ENCODE measurements at places on chromosomes 7 and 10.

DNA sequence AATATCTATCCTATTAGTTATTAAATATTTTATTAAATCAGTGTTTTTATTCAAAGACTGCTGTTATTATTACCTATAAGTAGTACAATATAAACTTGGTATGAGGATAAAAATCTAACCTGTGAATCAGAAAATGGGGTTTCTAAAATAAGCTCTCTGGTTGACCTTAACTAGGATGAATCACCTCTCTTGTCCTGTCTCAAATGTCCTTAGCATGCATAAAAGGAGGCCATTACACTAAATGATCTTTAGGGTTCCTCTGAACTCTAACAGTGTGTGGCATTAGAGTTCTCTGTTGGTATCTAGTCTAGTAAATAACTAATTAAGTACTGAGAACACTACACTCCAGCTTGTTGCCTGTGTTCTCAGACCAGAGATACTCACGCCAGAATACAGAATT lies 143.1 kb upstream of the LRRTM3 start:
- no peak for DNase-seq

DNA sequence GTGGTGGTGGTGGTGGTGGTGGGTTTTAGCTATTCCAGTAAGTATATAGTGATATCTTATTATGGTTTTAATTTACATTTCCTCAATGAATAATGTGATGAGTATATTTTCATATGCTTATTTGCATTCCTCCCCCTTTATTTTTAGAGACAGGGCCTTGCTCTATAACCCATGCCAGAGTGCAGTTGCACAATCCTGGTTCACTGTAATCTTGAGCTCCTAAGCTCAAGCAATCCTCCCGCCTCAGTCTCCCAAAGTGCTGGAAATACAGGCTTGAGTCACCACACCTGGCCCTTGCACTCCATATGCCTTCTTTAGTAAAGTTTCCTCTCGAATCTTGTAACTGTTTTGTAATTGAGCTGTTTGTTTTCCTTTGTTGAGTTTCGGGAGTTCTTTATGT lies 577.7 kb upstream of the AUTS2 start:
- no peak for DNase-seq

- DNase-seq: no peak
Measured at GRCh38 chr7:137935884-137936508, 65.9 kb downstream of the CREB3L2 start.

DNA sequence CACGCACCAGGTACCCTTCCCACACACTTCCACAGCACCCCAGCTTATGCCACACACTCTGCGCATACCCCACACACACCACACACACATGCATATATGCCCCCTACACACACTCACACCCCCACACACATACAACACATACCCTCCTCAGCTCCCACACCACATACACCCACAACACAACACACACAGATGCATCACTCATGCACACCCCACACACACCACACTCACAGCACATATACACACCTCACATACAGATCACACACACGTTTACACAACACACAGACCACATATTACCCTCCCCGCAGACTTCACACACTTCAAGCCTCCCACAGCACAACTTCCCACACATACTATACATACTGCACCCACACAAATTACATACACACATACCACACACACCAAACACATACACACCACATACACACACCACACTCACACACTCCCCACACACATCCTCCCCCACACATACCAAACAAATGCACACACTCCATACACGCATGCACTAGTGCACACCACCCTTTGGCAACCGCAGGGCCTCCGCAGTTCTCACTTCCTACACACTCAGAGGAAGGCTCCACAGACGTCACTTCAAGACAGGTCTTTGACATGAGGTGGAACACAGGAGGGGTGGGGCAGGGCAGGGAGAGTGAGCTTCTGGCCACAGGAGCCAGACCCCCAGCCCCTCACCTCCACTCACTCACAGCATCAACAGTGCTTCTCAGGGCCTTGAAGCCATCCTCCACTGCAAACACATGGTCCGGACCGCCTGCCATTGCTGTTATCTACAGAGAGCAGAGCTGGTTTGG lies 18.5 kb upstream of the ANTXRL start:
- DNase-seq: no peak

DNA sequence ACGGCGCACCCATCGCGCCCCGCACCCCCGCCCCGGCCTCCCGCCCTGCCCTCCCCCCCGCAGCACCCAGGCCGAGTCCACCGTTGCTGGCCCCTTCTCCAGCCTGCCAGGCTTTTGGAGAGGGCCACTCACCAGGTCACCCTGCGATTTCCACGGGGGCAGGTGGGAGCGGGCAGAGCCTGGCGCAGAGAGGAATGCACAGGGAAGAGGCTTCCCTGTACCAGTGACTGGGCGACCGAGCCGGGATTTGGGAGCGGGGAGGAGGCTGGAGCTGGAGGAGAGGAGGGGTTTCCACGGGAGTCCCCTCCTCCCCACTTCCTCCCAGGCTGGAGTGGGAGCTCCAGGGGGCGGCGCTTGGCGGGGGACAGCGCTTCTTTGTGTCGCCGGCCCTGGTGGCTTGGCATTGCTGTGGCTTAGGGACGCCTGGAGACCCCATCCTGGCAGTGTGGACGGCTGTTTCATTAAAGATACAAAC lies 19.3 kb downstream of the TCAF1 start:
- DNase-seq: peak; percentile 75

- DNase-seq: peak; percentile 76
Measured at GRCh38 chr7:137846827-137847567, at the start of gene DGKI. TSS of gene DGKI (minus strand) at chr7:137846974.

DNA sequence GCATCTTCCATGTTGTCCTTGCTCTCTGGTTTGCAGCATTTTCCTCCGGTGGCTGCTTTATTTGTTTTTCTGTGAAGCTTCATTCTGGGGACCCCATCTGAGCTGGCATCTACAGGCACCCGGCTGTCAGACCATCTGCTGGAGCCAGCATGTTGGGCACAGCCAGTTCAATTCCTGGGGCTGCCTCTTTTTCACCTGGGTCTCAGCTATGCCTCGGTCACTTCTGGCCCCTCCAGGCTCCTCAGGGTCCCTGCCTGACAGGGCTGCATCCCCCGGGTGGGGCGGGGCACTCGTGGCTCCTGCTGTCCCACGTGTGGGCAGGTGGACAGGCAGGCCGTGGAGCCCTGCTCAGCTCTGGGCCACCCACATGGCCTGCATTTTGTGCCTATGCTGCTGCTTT lies 8.1 kb downstream of the SCART1 start:
- peak; percentile 92 for DNase-seq

- no peak for DNase-seq
Measured at GRCh38 chr10:98418665-98419468, 3.9 kb upstream of the PYROXD2 start.

DNA sequence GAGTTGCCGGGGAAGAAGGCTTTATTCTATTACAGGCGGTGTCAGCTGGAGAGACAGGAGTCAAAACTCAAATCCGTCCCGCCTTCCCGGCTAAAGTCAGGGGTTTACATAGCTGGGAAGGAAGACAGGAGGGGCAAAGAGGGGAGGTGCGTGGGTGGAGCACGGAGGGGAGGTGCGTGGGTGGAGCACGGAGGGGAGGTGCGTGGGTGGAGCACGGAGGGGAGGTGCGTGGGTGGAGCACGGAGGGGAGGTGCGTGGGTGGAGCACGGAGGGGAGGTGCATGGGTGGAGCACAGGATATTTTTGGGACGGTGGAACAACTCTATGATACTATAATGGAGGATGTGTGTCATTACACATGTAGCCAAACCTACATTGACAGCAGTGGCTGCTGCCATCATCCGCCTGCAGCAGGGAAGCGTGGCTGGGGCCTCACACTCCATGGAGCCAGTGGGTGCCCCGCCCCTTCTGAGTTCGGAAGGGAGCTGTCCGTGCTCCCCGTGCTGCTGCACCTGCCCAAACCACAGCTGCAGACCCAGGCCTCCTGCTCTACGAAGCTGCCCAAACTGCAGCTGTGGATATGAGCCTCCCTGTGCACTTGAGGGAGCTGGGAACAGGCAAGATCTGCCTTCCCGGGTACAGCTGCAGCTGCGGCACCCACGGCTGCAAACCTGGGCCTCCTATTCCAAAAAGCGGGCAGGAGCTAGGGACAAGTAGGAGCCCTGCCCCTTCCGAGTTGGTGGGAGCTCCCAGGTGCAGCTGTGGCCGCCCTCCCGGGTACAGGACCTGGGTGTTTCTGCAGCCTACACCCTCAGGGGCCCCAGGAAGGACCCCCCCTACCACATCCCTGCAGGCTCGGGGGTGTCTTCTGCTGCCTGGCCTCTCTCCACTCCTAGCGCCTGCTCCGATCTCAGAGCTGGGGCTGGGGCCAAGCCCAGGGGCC lies 119.4 kb downstream of the DYNC2I1 start:
- peak; percentile 2 for DNase-seq

GRCh38 chr7:44309271-44310091 lies 15.9 kb downstream of the CAMK2B start:
- DNase-seq: no peak

DNA sequence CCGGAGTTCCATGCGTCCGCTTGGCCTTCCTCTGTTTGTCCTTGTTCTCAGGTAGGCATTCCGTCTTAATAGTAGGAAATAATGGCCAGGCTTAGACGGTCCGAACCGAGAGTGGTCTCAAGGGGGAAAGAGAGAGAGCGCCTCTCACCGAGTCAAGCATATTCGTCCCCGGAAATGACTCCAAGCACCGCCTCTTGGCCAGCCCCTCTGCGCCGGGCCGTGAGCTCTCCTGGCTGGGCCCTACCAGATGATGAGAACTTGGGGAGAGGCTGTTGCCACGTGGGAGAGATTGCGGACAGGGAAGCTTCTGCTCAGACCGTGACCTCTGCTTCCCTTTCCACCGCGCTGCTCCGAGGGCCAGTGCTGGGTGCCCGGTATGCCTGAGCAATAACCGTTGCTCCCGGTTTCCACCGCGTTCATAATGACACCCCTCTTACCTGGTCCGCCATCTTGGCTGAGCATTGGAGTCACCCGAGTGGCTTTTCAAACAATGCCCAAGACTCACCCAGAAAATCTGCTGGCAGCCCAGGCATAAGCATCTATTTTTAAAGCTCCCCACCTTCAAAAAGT lies 251.1 kb upstream of the SHH start:
- DNase-seq: no peak

- no peak for DNase-seq
Measured at GRCh38 chr7:158050978-158051651, 536.5 kb downstream of the PTPRN2 start.

DNA sequence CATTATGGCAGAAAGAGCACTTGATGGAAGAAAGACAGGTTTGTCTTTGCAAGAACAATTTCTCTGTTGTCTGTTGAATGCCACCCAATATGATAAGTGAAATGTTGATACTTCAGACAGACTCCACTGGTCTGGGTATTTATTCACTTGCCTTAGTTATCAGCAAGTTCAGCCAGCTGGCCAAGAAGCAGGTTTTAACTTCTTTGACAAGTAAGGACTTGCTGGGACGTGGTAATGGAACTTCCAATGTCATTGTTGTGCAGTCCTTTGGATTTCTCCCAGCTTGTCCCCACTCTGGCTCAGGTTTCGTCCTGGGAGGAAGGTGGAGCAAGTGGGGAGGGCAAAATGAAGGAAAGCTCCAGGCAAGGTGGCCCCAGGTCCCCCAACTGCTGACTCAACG lies 497.4 kb downstream of the RPS24 start:
- DNase-seq: no peak

DNA sequence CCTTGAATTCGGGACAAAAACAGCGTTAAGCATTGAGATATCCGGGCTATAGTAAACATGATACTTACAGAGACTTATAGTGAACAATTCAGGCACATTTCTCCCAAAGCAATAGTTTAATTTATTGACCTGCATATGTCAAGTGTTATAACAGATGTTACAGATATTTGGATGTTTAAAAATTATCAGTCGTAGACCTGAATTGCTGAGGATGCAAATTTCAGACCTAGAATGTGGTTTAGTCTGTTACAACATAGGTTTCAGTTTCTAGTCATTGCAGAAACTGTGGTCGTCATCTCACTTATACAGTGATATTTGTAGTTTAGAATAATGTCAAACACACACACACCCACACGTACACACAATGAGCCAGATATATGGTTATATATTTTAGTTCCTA lies 85.2 kb downstream of the VTI1A start:
- no peak for DNase-seq

DNA sequence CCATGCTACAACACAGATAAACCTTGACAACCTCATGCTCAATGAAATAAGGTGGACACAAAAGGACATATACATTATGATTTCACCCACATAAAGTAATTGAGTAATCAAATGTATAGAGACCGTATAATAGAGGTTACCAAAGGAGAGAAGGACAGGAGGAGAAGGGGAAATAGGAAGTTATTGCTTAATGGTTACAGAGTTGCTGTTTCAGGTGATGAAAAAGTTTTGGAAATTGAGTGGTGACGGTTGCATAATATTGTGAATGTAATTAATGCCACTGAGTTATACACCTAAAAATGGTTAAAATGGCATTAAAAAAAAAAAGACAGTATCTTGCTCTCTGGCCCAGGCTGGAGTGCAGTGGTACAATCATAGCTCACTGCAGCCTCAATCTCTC lies 1.5 kb upstream of the OGDH start:
- DNase-seq: no peak

DNA sequence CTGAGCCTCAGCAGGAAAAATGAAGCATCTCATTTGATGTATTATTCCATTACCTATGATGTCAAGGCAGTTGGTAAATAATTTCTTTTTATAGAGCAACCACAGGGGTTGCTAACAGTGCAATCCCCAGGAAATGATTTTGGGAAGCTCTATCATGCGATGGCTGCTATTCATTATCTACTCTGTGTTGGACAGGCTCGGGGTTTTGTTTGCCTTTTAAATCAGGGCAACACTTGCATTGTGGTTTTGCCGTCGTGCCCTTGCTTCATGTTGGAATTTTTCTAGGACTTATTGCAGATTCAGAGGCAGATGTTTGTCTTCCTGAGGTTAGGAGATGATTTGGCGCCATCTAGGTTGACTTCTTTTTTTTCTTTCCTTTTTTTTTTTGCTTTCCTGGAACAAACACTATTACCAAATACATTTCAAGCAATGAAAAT lies 128.4 kb downstream of the BICC1 start:
- DNase-seq: no peak

DNA sequence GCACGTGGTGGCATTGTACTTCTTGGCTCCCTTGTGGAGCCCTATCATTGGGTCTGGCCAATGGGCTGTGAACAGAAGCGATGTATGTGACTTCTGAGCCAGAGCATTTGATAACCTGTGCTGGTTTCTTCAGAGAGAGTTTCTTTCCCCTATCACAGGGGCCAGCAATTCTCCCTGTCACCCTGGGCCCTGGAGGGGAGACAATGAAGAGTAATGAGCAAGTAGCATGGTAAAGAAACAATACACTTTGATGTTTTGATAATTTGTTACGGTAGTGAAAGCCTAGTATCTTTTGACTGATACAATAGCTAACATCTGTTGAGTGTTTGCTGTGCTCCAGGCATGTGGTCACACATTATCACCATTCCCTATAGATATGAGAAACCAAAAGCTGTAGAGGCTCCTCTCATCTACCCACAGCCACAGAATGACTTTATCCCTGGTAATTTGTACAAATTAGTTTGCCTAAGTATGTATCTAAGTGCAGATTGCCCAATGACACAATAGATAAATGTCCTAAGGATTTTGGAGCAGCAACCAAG lies 113.4 kb upstream of the SVIL start:
- no peak for DNase-seq

DNA sequence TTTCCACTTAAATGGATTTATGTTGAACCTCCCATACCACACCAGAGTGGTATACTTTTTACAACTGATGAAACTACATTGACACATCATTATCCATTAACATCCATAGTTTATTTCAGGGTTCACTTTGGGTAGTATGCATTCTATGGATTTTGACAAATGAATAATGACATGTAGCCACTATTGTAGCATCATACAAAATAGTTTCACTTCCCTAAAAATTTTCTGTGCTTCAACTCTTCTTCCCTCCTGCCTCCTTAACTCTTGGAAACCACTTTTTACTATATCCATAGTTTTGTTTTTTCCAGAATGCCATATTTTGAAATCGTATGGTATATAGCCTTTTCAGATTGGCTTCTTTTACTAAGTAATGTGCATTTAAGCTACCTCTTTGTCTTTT lies 199.5 kb upstream of the TMEM196 start:
- no peak for DNase-seq

Data from cerebellar cortex (tissue), 1 donor.